ENCODE measurements at places on chromosomes 1 and 21.

DNA sequence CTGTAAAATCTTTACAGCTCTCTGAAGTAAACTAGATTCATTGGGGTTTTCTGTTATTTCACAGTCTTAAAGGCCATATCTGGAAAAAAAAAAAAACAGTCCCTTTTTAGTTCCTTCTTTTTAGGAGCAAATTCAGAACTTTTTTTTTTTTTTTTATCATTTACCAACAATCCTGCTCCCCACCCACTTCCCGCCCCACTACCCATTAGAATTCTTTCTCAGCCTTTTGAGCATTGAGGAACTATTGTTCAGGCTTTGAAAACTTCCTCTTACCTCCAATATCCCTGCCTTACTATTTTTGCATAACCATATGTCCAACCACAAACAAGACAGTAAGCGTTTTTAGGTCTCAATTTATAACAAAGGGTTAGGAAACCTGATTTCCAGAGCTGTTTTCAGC lies 330.1 kb downstream of the PLPP3 start:
- no peak for DNase-seq

- no peak for DNase-seq
Observed at GRCh38 chr21:34360488-34361241, 3.1 kb upstream of the KCNE2 start.

- no peak for DNase-seq
Observed at GRCh38 chr21:45857761-45858160, 123.8 kb upstream of the COL6A1 start.

DNA sequence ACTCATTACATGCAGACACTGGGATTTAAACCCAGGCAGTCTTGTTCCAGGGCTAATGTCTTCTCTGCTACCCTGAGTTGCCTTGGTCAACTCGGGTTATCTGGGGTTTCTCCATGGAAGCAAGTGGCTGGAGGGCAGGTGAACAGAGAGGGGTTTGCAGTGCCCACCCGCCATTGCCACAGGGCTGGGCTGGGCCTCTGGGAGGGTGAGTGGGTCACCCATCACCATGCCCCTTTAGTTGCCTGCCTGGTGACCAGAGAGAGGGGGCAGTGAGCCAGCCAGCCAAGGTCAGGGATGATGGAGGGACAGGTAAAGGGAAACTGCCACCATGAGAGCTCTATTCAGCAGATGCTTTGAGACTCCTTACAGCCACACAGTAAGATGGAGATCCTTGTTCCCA lies 53.2 kb downstream of the GRIK3 start:
- DNase-seq: no peak

DNA sequence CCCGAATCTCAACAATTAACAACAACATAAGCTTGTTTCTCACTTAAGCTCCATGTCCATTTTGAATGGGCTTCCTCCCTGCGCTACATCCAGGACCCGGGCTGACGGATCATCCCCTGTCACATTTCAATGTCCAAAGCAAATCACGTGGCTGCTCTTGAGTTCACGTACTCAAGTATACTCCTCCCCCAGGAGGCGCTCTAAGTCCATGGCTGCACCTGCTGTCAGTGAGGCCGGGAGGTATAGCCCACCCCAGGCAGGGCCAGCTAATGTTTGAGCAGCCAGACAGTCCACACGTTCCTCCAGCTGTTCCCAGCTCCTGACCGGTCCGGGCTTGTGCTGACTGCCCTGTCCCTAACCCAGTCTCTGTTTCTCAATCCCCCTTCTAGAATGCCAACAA lies 220.8 kb downstream of the SLC35F3 start:
- no peak for DNase-seq

DNA sequence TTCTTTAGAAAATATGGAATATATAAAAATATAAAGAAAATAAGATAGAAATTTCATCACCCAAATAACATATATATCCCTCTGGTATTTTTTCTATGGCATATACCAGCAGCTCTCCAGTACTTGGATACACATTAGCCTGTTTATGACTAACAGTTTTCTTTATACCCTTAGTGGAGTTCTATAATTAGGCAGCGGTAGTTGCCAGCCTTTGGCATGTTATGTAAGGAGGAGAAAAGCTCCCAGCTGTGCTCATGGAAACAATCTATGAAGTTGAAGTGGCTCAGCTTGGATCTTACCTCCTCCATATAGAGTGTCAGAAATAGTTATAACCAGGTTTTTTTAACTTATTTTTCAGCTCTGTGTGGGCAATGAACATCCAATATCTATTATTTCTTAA lies 1636.8 kb downstream of the AMY1C start:
- no peak for DNase-seq

DNA sequence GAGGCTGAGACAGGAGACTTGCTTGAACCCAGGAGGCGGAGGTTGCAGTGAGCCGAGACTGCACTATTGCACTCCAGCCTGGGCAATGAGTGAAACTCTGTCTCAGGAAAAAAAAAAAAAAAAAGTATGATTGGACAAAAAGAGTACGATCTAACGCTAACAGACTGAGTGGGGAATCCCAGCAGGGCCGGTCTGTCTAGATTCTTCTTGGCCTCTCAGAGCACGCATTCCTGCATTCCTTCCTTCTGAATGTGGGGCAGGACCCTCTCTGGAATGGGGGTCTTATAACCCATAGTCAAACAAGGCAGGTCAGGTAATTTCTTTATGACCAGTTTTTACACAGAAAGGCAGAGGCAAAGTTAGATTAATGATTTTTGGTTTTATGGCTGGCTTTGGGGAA lies 92.0 kb upstream of the PPM1J start:
- DNase-seq: no peak

DNA sequence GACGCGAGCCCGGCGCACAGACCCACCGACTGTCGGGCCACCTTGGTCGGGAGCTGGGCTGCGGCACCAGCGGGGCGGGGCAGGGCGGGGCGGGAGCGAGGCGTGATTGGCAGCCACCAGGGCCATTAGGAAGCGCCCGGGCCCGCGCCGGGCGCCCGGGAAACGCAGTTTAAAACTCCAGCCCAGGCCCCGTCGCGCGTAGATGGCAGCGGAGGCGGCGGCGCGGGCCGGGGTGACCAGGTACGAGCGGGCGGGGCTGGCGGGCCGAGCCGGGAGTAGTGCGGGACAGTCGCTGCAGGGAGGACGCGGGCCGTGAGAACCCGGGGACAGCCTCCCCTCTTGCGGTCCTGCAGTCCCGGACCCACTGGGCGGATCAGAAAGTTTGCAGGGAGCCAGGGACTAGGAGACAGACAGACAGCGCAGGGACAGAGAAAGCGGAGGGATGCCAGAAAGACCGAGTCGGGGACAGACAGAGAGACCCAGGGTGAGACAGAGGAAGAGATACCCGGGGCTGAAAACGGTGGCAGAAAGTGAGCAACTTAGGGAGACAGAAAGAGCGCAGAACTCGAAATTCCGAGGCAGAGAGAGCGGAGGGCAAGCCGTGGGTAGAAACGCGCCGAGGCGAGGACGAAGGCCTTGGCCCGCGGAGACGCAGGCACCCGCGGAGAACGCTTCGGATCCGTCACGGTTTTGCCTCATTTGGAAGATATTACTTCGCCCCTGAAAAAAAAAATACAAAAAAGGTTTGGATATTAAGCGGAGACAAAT lies at the start of gene DMBX1:
DMBX1 (plus strand) TSS at position 199 of the 768 bp plus-strand sequence. CDS start 17,175 bp downstream, outside the sequence.
- peak; percentile 34 for DNase-seq
